ENCODE measurements at places on chromosomes 3 and 15.
A peak's percentile ranks its signal among the peaks of the same experiment; 100 is the strongest.

- DNase-seq: no peak
Observed at GRCh38 chr3:127900536-127900935, 14.5 kb upstream of the KBTBD12 start.

DNA sequence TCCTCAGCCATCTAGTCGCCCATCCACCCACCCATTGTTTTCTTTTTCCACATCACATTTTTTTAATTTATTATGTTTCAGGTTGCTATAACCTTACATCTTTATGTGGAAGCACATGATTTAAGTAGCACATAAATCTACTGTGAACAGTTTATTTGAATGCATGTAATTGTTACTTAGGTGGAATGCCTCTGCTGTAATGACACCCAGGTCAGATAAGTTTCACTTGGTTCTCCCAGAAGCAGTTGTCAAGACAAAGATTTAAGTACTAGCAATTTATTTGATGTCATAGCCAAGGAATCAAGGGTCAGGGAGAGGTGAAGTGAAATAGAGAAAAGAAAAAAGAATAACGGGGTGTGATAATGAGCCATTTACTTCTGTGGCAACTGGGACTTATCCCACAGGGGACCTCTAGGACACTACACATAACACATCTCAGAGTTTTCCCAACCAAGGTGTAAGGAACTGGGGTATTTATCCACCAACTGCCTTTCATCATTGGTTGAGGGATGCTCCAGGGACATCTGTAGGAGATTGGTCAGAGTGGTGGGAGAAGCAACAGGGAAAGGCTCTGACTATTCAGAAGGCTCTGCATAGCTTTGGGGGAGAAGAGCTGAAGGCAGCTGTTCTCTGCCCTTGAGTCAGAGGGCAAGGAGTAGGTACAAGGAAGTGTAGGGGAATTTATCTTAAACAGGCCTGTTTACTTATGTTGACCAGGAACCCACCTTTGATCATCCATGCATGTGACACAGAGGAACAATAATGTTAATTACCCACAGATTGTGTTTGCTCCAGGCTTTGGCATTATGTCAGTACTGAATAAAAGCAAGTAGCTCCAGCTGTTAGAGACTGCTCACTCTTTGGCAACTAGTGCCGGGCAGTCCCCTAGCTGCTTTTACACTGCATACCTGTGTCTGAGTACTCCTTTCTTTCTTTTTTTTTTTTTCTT lies 94.8 kb downstream of the CD200R1L start:
- DNase-seq: no peak

DNA sequence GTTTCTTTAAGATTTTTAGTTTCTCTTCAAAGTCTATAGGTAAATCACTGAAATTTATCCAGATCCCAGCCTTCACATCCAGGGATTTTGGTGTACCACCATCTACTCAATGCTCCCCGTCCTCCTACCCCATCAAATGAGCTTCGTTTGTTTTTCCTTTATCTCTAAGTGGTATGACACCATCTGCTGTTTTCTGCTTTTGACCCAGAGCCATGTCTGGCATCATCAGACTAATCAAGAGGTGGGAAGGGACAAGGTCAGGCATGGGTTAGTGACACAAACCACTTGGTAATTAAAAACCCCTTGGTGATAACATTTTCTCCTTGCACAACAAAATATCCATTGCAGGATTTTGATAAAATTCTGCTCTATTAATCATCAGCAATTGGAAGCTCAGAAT lies 92.7 kb upstream of the GOLGA8J start:
- no peak for DNase-seq

GRCh38 chr15:81032818-81033217 lies 32.1 kb downstream of the TLNRD1 start:
- DNase-seq: no peak

DNA sequence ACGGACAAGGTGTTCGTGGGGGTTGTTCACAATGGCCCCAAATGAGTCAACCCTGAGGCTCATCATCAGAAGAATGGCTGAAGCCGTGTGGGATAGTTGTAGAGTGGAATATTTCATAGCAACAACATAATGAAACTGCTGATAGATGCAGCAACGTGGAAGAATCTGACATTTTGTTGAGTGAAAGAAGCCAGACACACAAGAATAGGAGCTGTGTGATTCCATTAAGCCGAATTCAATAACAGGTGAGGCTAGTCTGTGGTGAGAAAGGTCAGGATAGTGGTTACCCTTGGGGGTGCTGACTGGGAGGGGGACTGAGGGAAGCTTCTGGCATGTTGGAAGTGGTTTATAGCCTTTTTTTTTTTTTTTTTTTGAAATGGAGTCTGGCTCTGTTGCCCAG lies 144.0 kb downstream of the SMAD6 start:
- no peak for DNase-seq

- DNase-seq: no peak
Observed at GRCh38 chr3:127539366-127540060, 51.0 kb downstream of the TPRA1 start.

DNA sequence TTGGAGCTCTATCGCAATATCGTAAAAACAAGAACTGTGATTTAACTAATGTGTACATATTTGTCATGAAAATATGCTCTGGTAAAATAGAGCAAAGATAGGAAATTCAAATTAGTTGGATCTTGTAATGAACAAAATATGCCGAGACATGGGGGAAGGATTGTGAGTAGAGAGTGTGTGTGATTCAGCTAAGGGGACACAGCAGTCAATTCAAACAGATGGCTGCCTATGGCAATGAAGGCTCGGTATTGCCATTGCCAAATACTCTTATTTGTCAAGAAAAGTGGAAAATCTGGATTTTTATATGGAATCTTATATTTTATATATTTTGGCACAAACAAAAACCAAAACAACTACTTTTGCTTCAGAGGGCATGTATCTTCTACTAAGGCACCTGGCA lies 227.3 kb upstream of the BCHE start:
- DNase-seq: no peak

DNA sequence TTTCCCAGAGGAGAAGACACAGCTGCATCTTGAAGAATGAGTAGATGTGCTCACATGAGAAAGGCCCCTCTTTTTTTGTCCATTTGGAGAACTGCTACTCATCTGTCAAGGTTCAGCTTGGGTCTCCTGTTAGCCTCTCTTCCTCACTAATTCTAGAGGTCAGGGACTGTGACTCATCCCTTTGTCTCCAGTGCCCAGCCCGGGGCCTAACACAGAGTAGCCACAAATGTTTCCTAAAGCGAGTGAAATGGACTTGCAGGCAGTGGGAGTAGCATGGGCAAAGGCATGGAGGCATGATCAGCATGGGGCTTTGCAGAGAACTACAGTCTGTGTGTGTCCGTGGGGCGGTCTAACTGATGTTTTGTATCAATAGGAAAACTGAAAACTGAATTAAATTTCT lies 33.9 kb upstream of the MRPS22 start:
- no peak for DNase-seq

- DNase-seq: no peak
Observed at GRCh38 chr15:44441095-44441501, 13.7 kb downstream of the CTDSPL2 start.

GRCh38 chr3:161455962-161456361 lies 40.6 kb upstream of the OTOL1 start:
- no peak for DNase-seq

DNA sequence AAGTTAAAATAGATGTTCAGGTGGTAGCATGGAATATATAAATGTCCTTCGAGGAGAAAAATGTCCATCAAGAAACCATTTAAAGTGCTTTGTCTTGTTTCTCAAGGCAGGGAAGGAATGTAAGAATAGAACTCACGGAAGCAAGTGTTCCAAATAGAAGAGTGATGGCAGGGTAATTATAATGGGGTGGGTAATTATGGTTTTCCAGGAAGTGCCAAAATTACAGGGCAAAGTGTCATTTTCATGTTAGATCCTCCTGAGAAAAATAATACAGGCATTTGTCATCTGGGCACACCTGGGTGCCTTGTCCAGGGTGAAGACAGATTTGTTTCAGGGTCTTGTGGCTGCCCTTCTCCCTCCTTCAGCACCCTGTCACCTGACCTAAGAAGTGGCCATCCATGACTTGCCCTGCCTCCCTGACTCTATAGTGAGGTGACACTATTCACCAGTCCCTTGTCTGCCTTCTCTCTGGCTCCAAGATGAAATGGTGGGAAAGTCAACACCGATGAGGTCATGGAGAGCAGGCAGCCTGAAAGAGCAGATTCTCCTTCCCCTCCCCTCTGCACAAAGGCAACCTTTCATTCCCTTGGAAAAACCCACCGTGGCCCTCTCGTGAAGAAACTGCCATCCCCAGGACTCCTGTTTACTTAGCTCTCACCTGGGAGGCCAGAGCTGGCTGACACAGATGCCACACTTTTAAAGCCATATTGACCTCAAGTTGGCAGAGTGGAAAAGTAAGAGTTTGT lies 45.1 kb upstream of the AMOTL2 start:
- no peak for DNase-seq

- DNase-seq: no peak
Observed at GRCh38 chr3:71469138-71469435, 114.4 kb downstream of the FOXP1 start.

DNA sequence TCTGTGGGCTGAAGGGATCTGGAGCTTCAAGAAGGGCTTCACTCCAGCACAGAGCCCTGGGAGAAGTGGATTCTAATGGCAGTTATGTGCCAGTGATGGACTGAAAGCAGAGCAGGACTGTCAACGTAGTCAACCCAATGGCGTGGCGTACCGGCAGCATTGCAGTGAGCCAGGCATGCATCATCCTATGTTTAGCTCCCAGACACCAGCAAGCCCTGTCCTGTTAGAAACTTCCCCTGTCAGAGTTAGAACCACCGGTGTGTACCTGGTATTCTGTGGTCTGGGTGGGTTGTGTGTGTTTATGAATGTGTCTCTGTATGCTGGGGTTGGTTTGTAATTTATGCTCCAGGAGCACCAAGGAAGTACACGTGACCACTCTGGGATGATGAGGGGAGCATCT lies 86.3 kb downstream of the CLSTN2 start:
- no peak for DNase-seq

GRCh38 chr3:161163297-161163696 lies 57.8 kb upstream of the NMD3 start:
- no peak for DNase-seq

DNA sequence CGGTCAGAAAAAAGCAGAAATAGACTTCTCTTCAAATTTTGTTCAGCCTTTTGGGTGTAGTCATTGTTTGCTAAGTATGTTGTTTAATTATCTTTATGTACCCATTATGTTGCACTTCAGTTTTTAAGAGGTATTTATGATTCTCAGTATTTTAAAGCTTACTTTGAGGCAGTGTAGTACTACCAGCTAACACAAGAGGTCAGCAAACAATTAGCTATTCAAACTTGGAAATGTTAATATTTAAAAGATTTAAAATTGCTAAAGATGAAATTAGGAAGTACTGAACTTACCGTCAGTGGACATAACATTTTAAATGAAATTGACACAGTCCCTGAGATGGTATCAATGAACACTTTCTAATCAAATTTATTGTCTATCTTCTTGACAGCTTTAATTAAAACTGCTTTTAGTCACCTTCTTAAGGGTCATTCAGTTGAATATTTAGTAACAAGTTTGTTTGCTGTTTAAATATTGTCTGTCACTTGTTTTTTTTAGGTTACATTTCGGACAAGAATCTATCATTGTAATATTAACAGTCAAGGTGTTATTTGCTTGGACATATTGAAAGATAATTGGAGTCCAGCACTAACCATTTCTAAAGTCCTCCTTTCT lies 28.1 kb downstream of the NKIRAS1 start:
- DNase-seq: no peak

GRCh38 chr3:23094412-23094811 lies 108.7 kb upstream of the UBE2E2 start:
- no peak for DNase-seq

GRCh38 chr15:66738595-66738994 lies 36.6 kb downstream of the SMAD6 start:
- no peak for DNase-seq

DNA sequence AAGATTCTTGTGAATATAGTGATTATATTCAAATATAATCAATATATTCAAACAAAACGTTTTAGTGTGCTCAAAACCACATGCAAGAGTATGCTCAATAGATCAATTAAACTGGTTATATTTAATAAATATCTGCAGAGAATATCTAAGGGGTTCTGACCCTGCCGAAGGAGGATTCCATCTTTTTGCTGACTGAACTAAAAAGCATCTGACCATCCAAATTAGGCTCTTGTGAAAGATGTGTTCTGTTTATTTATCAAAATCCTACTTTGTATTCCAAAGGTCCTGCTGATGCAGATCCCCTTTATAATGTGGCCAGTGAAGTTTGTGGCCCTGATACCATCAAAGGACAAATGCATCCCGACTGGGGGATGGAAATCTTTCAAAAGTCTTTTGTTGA lies 41.8 kb upstream of the ARPIN start:
- DNase-seq: no peak

DNA sequence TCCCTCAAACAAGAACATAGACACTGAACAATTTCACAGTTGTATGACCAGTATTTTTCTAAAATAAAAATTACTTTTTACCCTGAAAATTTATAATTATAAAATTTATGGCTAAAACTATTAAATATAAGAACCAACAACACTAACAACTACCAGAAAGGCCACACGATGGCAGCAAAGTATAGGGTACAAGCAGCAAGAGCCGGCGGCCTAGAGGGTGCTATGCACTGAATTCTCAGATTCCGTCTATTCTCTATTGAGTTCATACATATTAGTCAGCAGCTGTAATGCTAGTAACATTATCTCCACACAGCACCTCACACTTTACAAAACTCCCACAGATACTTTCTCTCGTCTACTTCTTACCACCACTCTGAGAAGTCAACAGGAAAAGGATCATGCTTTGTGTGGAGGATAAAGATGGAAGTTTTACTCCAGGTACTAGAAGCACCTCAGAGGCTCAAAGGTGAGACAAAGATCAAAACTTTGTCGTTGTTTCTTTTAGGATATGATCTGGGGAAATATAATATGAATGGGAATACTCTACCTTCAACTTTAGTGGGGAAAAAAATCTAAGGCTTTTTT lies 160.5 kb downstream of the FGF12 start:
- DNase-seq: peak; percentile 29

- DNase-seq: no peak
Observed at GRCh38 chr15:67188551-67189218, 65.8 kb downstream of the AAGAB start.

DNA sequence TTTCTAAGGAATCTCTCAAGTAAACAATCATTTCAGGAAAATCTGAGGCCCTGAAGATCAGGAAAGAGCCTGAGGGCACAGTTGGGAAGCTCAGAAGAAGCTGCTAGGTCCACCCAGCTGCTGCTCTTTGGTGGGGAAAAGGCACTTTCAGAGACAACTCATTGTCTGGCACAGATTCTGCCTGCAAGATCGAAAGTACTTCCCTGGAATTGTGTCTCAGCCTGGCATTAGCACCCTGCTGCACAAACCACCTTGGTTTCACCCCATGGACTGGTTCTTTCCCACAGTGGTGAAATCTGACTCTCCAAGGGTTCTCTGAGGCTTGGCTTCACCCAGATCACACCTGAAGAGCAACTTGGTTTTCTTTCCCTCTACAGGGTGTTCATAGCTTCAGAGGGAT lies 18.7 kb downstream of the THRB start:
- no peak for DNase-seq

- DNase-seq: no peak
Observed at GRCh38 chr3:61053781-61054496, 197.3 kb downstream of the FHIT start.

All from activated T-cell treated with anti-CD3 and anti-CD28 coated beads for 1 hour (primary cell).